ENCODE measurements at places on chromosomes 3 and 15. TPM values are rescaled to one million over a fixed set of nuclear protein-coding genes. Genes with fewer than 3 reads are reported as not detected.

The MYRIP gene
- total RNA-seq, result 6.3 TPM

The SCN11A gene
- 0.57 TPM for total RNA-seq

DNA sequence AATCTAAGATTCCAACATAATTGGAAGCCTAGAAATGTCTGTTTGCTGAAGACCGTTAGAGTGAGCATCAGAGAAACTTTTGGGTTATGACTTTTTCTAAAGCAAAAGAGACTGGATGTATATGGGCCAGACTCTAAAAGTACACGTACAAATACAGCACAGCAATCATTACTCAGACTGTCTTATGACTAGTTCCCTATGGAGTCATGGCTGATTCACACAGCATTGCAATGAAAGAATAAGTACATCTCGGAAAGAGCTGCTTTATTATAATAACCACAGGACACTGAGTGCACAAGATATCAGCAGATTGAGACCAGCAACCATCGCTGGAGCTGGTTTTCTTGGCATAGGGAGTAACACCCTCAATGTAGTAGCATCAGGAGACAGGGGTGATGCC lies 618.6 kb downstream of the NLGN1 start:
- ATAC-seq, result no peak

GRCh38 chr3:62798000-62798399 lies 77.2 kb downstream of the CADPS start:
- no peak for ATAC-seq

GRCh38 chr3:98746882-98747281 lies 16.3 kb upstream of the ST3GAL6 start:
- no peak for ATAC-seq

DNA sequence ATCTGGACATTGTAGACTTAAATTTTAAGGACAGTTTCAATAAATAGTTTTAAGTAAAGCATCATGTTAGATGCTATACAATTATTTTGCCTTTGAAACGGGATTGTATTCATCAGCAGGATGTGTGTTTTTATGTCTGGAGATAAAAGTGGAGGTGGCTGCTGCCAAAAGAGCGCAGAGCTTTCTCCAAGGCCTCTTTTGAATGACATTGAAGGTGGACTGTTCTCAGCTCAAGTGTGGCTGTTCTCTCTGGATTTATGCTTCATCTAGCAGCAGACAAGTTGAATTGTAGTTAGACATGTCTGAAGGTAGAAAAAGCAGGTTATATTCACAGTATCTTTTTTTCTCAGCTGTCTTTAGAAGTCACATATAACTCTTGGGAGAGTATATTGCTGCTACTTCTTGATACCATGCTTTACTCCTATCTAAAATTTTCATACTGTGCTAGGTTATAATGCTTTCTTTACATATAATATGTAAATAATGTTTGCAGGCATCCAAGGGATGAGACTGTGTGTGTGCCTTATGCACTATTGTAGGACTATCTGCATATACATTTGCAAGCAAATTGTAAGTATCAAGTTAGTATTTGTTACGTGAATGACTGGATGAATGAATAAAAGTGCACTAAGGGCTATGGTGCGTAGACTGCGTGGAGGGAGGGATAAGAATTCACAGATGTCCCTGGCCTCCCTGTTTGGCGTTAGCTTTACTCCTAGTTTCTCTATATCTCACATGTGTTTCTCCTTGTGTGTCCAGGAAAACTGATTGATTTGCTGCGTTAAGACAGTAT lies 340.1 kb downstream of the NAALADL2 start:
- no peak for ATAC-seq

DNA sequence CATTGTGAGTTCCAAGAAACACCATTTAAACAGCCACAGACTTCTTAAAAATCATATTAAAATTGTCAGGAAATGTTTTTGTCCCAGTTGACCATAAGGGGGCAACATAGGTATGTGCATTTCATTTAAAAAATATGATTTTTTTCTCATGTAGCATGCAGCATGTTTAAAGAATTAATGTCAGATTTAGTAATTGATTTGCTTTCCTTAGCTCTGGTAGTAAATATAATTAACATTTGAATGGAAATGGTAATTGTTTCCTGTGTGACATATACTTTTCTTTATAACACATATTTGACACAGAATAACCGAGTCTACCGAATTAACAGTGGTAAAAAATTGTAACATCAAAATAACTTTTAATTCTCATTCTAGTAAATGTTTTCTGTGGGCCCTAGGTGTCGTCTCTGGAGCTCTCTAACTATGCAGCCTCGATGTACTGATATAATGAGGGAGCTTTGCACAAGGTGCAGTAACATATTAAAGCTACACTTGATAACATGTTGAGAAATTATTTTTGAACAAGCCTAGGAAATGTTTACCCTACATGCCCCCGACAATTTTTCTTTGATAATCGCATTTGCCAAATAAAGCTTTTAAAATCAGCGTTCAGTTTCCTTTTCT lies 34.9 kb downstream of the NXPE3 start:
- no peak for ATAC-seq

GRCh38 chr3:34998902-34999301 lies 640.4 kb upstream of the ARPP21 start:
- ATAC-seq, result no peak

- ATAC-seq, result no peak
Measured at GRCh38 chr3:64773137-64773536, 85.3 kb upstream of the ADAMTS9 start.
